RPMI7951 (cell line): ENCODE measurements at places on chromosomes 13 and 19.

- DNase-seq, result no peak
Observed at GRCh38 chr13:67229481-67230403, at the start of gene PCDH9. Gene PCDH9 (minus strand): TSS chr13:67230336. CDS start chr13:67228440, 1,896 bp downstream.

DNA sequence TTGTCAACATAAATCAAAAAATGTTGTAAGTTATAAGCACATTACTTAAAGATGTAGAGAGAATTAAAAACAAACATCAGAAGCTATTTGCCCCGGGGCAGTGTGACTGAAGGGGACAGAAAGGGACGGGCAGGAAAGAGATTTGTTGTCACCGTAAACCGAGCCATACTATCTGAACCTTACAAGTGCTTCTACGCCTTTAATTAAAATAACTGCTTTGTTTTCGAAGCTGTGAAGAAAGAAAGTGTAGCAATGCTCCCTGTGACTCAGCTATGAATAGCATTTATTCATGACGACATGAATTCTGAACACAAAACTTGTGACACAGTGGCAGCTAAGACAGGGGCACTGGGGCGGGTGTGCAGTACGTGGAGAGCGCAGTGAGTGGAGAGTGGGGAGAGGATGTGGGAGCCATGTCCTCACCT is 30.0 kb downstream of the ZNF787 start:
- peak; percentile 60 for DNase-seq

GRCh38 chr13:87696458-87696857 is 25.3 kb downstream of the SLITRK5 start:
- no peak for DNase-seq

GRCh38 chr19:38252385-38252784 is 3.8 kb downstream of the PPP1R14A start:
- DNase-seq, result no peak

DNA sequence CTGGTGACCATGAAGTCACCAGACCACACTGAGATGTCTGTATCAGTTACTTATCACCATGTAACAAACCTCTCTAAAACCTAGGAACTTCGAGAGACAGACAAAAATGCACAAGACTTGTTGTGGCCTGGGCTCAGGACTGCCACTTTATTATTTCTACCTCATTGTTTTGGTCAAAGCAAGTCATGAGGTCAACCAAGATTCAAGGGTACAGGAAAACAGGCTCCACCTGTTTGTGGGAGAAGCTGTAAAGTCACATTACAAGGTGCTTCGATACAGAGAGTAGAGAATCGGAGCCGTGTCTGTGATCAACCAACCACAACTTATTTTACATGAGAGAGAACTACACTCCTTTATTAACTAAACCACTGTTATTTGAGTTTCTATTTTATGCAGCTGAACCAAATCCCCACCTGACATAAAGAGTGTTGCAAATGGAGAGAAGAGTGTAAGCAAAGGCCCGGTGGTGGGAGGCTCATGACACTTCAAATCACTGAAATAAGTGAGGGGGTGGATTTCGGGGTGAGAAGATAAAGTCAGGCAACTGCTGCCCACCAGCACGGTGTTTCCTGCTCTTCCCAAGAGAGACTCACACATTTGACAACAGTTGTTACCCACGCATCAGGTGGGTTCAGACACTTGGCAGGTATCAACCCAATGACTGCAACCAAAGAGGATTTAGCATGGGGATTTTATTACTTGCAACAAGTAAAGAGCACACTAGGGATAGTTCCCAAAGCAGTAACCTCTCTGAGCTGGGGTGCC is 39.0 kb upstream of the IGSF23 start:
- DNase-seq, result no peak

- peak; percentile 46 for DNase-seq
Observed at GRCh38 chr13:23871616-23872220, 17.5 kb downstream of the MIPEP start.

DNA sequence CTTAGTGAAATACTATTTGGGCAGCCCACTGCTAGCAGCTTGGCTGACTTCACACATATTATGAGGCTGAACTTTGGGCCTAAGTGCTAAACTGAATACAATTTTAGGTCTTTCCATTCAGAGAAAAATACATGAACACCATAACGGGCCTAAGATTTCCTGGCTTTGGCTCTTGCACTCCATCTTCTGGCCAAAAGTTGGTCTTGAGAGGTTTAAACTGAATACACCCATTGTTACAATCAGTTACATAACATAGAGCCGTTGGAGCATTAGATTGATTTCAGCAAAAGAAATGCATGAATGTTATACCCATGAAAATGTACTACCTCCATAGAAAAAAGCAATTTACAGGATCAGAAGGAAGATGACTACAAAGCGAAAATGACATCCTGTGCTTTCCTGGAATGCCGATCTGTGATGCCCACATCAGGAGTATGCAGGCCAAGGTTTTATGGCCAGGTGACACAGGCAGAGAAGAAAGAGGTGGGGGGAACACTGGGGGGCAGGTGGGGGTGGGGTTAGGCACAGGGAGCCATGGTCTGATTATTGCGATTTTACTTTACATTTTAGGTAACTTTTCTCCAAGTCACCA is 11.1 kb upstream of the SHISA2 start:
- peak; percentile 60 for DNase-seq

DNA sequence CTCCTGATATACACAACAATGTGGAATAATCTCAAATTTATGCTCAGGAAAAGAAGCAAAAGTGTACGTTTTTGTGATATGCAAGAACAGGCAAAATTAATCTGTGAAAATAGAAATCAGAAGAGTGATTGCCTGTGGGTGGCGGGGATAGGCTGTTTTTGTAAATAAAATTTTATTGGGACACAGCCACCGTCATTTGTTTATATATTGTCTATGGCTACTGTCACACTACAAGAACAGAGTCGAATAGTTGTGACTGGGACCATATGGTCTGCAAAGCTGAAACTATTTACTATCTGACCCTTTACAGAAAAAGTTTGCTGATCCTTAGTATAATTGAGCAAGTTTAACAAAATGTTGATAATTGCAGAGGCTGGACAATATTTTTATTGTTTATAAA is 269.5 kb upstream of the HTR2A start:
- no peak for DNase-seq

GRCh38 chr19:46431824-46432223 is 3.1 kb upstream of the PNMA8C start:
- DNase-seq, result no peak

- DNase-seq, result no peak
Observed at GRCh38 chr19:29761575-29762232, 46.6 kb upstream of the C19orf12 start.

DNA sequence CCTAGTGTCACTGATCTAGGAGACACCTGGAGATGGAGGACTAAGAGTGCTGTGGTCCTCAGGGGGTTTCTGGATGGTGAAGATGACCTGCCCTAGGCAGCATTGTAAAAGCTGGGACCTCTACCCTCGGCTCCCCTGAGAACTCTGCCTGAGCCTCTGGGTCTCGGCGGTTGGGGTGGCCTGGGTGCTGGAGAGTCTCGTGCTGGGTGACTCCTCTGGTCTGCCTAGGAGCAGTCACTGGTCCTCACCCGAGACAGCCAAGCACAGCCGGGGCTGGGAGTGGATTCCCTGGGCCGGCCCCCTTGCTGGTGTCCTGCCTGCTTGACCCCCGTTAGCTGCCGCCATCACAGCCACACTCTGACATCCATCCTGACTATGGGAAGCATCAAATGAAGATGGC is 6.7 kb downstream of the KCTD15 start:
- DNase-seq, result no peak

DNA sequence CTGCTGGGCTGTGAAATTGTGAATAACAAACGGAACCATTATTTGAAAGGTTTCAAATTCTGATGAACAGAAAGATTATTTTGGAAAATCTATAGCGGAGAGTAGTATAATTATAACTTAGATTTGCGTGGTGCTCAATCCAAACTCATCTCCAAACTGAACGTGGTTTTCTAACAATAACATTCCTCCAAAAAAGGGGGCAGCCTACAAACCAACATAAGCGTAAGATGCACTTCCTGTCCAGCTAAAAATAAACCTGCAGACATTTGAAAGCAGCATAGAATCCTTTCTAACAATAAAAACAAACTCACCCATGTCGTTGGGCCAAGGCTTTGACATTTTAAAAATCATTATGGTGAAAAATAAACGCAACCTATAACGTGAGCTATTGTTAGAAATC is 178.4 kb downstream of the COL4A1 start:
- no peak for DNase-seq

DNA sequence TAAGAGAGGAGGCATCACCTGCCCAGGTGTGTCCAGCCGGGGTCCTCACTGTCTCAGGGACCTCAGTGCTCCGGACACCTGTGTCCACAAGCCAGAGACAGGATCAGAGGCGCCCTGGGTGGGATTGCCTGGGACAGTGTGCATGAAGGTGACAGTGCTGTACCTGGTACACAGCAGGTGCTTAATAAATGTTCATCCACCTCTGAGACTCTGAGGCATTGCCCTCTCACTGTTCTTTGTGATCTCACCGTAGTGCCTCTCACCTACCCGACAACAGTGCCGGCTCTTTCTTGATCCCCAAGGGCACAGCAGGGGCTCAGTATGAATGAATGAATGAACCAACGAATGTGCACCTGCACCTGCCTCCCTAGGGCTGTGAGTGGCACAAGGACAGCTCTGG is 9.2 kb downstream of the RDH13 start:
- no peak for DNase-seq

- DNase-seq, result peak; percentile 90
Observed at GRCh38 chr19:9323557-9323918, 441 bp upstream of the ZNF559 start.

GRCh38 chr13:85799097-85799582 is at the start of gene SLITRK6:
Gene SLITRK6 (minus strand): TSS chr13:85799419. CDS start chr13:85796508, 2,911 bp downstream.
- DNase-seq, result peak; percentile 67

DNA sequence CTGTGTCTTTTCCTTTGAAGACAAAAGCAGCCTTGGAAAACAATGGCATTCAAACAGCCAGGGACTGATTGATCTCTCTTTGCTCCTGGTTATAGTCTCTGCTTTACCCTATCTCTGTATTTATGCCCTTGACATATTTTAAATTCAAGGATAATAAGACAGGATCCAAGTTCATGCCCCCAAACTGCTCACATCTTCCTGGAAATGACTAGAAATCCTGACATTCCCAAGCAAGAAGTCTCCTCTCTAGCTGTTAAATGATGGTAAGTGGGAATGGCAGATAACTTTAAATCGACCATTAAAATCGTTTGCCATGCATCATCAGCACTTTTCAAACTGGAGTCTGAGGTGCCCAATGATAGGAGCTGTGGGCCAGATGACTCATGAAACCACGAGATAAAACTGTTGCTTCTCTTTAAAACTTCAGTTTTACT is 435.6 kb downstream of the FOXO1 start:
- DNase-seq, result peak; percentile 62

GRCh38 chr13:92994056-92994455 is 232.6 kb upstream of the GPC6 start:
- DNase-seq, result no peak

DNA sequence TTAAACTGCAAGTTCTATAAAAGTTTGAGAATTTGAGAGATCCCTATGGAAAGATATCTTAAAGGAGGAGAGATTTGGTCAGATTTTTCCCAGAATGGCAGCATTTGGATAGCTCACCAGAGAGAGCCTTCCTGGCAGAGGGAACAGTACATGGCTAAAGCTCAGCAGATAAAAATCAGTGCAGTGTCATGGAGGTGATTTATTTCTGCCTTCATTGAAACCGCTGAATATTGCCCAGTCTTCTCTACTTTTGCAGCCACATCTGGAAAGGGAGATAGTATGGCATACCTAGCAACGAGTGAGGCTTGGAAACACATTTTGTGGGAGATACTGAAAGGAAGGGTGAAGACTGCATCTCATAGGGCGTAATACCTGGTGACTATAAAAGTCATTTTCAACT is 155.2 kb downstream of the RFC3 start:
- DNase-seq, result peak; percentile 3

GRCh38 chr19:34067861-34068271 is 104.4 kb upstream of the LSM14A start:
- DNase-seq, result peak; percentile 25

DNA sequence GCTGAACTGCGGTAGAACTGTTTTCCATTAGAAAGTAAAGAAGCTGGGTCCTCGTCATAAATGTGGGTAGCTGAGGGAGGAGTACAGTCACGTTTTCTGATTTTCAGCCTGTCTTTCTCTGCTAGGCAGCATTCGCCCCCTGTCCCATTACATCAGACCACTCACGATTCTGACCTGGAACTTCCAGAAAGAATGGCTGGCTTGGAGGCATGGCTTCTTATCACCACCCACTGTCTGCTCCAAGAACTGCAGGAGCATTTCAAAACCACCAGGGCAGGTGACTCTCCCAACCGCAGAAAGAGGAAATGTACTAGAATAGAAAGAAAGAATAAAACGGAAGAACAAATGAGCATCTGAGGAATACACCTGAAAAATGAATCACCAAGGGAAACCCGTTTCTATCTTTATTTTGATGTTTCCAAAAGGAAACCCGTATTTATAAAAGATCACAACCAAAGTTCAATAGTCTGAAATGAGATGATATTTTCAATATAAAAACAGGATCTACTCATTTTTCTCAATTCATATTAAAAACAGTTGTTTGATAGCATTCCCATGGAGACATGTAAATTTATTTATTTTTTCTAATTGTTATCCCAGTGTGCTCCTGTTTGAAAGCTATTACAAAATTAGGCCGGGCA is 22.1 kb upstream of the POMP start:
- peak; percentile 54 for DNase-seq

DNA sequence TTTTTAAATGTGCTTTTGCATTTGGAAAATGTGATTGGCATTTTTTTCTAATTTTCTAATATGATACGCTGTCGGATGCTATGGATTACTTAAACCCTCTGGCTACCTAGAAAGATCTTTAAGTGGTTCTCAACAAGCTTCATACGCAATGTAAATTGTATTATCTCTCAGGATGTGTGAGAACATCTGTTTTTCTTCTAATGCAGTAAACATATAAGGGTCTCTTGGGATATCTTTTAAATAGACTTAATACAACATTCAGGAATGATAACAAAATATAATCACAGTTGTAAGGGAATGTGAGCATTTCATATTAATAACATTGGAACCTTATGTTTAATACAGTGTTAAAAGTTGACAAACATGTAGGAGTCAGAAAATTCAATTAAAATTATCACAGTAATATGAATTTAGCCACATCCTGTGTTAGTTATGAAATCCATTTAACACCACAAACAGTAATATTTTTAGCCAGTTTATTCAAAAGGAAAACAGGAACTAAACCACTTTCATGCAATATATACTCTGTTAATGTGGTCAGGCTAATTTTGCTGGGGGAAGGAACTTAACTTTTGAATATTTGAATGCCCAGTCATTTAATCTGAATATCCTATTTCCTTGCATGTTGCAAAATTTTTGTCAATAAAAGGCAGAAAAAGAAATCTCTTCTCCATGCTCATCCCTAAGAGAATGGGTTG is 15.0 kb upstream of the ALOX5AP start:
- no peak for DNase-seq

GRCh38 chr13:33069365-33069764 is 53.1 kb downstream of the KL start:
- peak; percentile 30 for DNase-seq

GRCh38 chr19:35247526-35248309 is 1.1 kb upstream of the LSR start:
- DNase-seq, result no peak

- DNase-seq, result no peak
Observed at GRCh38 chr13:40187841-40188591, 478.4 kb downstream of the FOXO1 start.
